ENCODE measurements at places on chromosomes 7 and 10.

DNA sequence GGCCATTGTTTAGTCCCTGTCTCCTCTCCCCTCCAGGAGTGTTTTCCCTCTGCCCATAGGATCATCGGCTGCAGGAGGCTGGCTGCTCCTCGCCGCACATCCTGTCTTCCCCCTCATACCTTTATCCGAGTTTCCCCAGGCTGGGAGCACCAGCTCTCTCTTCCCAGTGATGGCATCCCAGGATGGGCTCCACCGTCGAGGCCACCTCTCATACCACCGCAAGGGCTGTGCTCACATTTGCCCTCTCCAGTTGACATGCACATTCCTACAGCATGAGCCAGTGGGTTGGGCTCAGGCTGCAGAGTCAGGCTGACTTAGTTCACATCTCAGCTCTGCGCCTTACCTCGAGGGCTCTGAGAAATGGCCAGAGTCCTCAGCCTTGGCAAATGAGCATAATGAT lies 12.1 kb downstream of the HKDC1 start:
- DNase-seq, result no peak

GRCh38 chr10:28089467-28089866 lies 90.6 kb upstream of the ODAD2 start:
- no peak for DNase-seq

GRCh38 chr10:97713826-97714400 lies 383 bp downstream of the MARVELD1 start:
- no peak for DNase-seq

- DNase-seq, result no peak
These were observed 2.4 kb downstream of the NKX2-3 start for GRCh38 chr10:99534939-99535763.

DNA sequence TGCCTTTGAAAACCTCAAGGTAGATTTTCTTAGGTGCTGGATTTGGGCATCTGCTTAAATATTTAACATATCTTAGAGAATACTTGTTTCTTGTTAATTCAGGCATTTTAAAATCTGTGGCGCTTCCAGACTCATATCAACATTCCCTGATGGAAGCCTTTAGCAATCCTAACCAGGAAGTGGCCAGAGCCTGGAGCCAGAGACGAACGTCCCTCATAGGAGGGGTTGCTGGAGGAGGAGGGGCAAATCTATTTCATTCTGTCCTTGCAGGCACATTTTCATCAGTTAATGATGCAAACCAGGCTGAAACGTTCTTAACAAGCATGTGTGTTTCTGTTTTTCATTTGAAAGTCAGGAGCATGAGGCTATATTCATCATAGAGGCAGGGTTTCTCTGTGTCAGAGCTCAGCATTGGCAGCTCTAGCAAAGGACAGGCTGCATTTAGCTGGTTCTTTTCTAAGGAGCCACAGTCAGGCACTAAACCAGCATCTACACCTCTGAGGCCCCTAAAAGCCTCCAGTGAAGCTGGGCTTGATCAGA lies 17.8 kb upstream of the IFIT2 start:
- no peak for DNase-seq

- DNase-seq, result no peak
These were observed 25.2 kb downstream of the ZNF775 start for GRCh38 chr7:150404172-150404804.

GRCh38 chr7:150866932-150867564 lies 14.7 kb downstream of the AOC1 start:
- DNase-seq, result no peak

DNA sequence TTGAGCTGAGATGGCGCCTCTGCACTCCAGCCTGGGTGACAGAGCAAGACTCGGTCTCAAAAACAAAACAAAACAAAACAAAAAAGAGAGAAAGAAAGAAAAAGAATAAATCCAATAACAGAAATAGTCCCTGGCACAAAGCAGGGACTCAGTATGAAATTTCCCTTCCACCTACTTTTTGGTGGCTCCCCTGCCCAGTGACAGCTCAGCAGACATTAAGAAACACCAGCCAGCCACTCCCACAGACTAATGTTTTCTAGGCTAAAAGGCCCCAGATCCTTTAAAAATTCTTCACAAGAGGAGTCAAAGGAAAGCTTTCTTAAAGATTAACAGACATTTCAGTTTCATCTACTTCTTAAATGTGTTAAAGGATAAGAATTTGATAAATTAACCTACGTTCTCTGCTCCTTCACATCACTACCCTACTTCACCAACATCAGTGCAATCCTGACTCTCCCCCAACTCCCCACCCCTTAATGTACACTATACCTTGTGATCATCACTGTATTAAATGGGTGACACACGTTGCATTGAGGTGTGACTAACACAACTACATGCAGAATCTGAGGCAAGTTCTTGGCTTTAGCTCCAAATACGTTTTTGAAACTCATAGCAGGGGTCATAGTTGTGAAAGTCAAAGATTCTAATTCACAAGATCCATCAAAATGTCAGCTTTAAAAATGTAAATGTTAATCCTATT lies 114.5 kb upstream of the CAV2 start:
- no peak for DNase-seq

- no peak for DNase-seq
These were observed 160.7 kb downstream of the LRRTM3 start for GRCh38 chr10:67086327-67087134.

DNA sequence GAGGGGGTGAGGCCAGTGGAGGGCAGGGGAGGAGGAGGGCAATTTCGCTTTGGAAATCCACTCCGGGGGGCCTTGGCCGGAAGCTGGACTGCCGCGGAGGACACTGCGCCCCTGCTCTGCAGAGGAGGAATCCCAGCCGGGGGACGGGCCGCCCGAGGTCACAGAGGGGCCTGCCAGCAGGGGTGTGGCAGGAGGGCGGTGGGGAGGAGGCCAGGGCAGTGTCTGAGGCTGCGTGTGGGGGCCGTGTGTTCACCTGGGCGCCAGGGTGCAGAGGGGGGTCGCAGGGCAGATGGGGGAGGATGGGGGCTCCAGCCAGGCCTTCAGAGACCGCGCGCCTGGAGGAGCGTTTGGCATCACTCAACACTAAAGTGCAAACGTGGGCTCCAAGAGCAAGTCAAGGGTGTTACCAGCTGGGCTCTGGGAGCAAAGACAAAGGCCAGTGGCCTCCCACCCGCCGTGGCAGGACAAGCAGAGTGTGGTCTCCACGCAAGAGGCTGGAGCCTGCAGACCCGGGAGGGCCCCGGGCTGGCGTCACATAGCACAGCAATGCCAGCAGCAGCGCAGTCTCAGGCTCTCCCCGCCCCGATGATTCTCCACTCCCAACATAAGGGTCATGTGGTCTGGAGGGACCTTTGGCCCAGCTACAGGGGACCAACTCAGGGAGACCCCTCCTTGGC lies 45.3 kb upstream of the DNAJB6 start:
- no peak for DNase-seq

DNA sequence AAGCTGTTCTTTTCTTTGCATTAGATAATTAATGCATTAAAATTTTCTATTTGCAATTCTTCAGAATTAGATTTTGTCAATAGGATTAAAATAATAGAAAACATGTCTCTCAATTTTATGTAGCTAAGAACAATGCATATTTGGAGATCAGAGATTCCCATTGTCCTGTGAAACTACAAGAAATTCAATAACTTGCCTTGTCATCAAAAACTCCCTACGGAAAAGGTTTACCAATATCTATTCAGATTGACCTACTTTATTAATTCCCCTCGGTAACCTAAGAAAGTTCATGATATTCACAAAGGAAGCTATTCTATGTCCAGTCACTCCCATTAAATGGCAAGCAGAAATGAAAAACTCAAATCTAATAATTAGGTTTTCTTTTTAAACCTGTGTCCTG lies 172.6 kb downstream of the SEMA3A start:
- DNase-seq, result no peak

GRCh38 chr10:77905086-77905748 lies 21.3 kb downstream of the DLG5 start:
- DNase-seq, result no peak

DNA sequence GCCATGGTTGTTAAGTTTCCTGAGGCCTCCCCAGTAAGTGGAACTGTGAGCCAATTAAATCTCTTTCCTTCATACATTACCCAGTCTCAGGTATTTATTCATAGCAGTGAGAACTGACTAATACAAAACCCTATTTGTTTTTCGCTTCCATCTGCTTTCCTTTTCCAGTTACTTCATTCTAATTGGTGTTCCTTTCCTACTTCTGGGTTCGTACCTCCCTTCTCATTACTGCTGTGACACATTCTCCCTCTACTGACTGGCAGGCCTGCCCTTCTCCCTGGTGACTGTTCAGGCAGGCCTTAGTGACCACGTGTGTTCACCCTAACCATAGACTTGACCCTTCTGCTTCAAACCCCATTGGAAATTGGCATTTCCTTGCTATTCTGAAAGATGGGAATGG lies 37.7 kb downstream of the MTURN start:
- no peak for DNase-seq

DNA sequence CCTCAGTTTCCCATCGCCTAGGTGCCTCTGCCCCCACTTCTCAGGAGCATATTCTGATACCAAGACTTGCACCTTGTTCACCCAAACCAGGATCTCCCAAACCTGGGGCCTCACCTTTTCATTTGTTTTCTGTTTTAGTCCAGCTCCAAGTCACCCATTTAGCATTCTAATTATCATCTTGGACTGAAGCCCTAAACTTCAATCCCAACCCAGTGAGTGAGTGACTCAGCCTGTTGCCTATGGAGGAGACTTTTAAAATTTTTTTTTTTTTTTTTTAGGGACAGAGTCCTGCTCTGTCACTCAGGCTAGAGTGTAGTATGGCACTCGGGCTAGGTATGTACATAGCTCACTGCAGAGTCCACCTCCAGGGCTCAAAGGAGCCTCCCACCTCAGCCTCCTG lies 378.9 kb upstream of the AUTS2 start:
- no peak for DNase-seq

- no peak for DNase-seq
These were observed 1.5 kb upstream of the KCTD7 start for GRCh38 chr7:66627151-66627681.

- DNase-seq, result no peak
These were observed 84.5 kb upstream of the ITGB1 start for GRCh38 chr10:33042565-33042964.

GRCh38 chr10:104052431-104052830 lies 33.2 kb downstream of the COL17A1 start:
- no peak for DNase-seq

DNA sequence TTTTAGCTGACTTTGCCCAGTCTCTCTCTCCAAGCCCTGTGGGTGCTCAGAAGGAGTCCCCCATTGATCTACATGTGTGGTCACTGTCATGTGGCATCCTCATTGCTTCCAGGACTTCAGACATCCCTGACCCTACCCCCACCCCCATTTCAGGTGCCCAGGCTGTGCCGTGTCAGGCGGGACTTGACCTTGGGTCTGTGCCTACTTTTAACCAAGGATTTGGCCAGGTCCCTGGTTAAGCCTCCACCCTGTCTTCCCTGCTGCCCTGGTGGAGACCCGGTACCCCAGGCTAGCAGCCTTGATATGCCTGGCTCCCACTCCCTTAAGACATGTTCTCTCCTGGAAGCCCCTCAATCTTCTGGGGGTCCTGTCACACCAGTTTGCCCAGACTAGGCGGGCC lies 31.3 kb downstream of the PRF1 start:
- no peak for DNase-seq

DNA sequence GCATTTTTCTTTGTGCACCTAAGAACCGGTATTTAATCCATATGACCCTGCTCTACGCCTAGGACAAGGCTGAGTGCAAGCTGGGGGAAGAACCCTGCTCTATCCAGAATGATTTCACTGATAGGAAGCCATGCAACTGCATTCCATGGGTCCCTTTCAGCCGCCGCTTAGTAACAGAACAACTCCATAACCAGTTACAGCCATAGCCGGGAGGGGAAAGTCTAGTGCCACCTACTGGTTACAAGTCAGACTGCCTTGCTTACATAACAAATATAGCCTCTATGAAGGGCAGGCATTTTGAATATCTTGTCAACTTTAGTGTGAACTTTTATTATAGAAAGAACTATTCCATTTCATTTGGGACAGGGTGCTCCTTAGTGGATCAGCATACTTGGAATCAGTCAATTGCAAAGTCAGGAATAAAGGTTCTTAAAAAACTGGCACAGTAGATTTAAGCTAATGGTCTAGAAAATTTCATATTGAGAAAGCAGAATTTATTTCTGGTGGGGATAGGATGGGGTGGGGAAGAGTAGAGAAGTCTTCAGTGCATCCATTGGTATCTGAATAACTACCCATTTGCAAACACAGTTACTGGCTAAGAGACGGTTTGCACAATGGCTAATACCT lies 521.7 kb downstream of the ADRA2A start:
- DNase-seq, result peak; percentile 9

GRCh38 chr7:137957887-137958286 lies 44.0 kb downstream of the CREB3L2 start:
- no peak for DNase-seq

- DNase-seq, result no peak
These were observed 197.9 kb upstream of the BMPER start for GRCh38 chr7:33707427-33707826.

GRCh38 chr10:14758994-14759664 lies 15.6 kb downstream of the FAM107B start:
- DNase-seq, result no peak

DNA sequence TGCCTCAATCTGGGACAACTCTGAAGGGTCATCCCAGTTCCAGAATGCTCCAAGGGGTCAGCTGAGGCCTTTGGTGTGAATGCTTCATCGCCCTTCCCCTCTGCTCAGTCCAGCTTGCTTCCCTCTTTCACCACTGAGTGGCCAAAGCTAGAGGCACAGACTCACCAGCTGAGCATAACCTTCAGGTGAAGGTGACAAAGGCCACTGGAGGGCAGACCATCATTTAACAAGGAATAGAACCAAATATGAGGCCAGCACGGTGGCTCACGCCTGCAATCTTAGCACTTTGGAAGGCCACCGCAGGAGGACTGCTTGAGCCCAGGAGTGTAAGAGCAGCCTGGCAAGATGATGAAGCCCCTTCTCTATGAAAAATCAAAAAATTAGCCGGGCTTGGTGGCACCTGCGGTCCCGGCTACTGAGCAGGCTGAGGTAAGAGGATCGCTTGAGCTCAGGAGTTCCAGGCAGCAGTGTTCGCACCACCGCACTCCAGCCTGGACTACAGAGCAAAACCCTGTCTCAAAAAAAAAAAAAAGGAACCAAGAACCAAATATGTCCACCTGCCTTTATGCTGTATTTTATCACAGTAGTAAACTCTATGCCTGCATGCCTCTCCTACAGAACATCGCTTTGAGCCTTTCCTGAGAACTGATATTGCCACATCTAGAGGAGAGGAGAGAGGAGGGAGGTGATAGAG lies 13.4 kb downstream of the PRKAG2 start:
- DNase-seq, result no peak

DNA sequence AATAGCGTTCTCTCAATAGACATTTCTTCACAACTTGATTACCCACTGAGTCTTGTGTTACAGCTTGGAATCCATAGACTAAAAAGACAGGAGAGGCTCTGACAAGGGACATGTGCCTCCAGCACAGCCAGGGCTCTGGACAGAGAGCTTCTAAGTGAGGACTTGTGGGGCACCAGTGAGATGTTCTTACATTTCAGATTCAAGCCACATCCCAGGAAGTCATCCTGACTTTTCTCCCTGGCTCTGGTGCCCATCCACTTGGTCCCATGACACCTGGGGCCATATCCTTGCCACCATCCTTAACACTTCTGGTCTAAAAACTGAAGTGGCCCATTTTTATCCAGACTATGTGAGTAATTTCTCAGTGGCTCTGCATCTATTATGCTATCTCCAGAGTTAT lies 440.1 kb downstream of the TCERG1L start:
- DNase-seq, result no peak

All from stimulated activated CD8-positive, alpha-beta memory T cell treated with anti-CD3 and anti-CD28 coated beads, Interleukin-2, amount 100 ng/mL, for 48 hours (primary cell).